ENCODE measurements at places on chromosomes 2 and 18.

DNA sequence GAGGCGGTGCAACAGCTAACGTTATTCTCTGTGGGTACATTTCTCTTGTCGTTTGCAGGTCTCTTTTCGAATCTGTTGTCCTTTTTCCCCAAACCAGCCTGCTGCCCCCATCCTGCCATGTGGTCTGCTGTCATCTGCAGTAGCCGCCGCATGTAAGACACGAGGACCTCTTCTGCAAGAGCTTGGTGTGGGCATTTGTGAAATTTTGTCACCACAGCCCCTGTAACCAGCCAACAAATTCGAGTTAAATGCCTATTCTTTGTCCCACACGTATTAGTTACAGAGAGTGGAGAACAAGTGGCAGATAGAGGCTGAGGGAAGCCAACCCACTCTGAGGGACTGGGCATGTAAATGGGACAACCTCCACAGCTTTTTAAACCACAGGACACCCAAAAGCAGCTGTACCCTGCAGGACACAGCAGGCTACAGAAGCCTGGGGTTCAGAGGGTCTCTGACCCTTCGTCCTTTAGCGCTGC lies 35.0 kb downstream of the ITGA6 start:
- DNase-seq, result no peak

GRCh38 chr2:16931441-16931840 lies 265.8 kb upstream of the CYRIA start:
- DNase-seq, result no peak

- no peak for DNase-seq
Observed at GRCh38 chr2:126990200-126990599, 91.5 kb downstream of the TEX51 start.

DNA sequence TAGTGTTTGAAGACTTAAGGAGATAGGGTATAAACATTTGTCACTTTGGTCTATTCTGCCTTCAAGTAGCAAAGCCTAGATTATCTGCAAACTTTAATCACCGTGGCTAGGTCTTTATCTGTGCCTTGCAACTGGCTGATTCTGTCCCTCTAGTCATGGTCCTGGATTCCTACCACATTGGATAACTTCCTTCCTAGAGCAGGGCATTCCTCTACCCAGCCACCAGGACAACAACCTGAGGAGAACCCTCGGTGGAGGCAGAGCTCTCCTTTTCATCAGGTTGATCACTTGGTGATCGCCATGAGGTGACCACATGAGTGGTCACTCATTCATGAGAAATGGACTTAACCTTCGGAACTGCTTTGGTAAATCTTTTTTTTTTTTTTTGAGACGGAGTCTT lies 25.3 kb upstream of the PTPRM start:
- DNase-seq, result no peak

DNA sequence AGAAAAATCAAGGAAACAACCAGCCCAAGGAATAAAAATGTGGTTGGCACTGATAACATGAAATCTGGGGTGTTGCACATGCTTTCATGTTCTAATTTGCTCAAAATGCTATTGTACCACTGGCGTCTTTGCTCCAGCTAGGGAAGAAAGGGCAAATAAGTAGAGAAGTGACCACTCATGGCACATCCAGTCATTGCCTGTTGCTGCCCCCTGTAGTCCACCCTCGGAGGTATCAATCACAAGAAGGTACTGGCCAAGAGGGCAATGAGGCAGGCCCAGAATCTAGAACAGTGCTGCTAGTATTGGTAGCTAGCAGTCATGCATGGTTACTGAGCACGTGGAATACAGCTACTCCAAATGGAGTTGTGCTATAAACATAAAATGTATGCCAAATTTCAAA lies 213.4 kb downstream of the CDCA7 start:
- DNase-seq, result peak; percentile 55

DNA sequence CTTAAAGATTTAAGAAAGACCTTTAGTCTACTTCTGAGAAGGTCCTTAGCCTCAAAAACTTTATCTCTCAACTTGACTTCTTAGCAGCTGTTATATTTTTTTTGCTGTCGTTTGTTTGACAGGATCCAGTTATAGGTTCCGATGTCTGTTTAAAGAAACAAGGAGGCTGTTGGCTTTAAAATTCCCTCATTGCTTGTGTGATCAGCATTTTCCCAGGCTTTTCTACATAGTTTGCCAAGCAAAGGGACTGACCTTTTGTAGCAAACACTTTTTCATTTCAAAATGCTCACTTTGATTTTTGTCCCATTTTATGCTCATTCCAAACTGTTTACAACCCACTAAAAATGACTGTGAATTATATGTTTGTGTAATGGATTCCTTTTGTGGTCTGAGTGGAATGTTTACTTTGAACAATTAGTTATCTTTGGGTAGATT lies 394.9 kb downstream of the ARHGAP15 start:
- peak; percentile 95 for DNase-seq

DNA sequence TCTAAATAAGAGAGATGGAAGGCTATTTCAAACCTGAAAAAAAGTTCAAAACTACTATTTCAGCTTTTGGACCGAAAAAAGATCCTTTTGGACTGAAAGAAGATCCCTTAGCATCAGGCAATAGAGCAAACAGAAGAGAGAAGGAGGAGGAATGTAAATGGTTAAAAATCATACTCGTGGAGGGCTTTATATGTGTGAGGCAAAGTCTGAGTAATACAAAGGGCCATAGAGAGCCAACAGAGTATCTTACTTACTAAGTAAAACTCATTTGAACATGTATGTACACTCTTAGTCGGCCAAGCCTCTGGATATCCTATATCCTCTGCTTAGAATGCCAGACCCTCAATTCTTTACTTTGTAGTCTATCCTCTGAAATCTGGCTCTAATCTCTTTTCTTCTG lies 55.7 kb downstream of the ITSN2 start:
- no peak for DNase-seq

DNA sequence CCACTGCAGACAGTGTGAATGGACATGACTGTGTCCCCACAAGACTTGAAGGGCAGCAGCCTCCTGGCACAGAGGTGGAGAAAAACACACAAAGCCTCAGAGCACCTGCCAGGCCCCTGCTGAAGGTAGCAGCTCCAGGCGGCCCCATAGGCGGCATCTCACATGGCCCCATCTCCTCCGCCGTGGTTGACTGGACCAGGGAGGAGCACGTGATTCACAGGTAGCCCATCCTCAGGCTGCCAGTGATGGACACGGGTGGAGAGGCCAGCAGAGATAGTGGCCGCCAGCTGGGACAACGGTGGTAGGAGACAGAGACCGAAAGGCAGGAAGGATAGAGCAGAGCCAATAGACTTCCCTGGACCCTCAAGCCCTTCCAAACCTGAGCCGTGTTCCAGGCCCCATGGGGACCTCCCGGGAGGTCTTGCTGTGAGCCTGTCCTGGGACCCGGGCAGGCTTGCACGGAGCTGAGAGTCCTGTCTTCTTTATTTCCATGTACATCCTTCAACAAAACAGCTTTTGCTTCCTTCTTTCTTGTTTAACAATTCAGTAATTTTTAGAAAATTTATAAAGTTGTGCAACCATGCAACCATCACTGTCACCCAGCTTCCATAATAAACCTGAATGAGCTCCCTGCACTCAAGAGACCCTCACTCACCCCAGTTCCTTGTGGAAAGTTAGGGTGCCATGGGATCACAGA lies 26.9 kb downstream of the GPR55 start:
- no peak for DNase-seq

GRCh38 chr2:65232636-65233035 lies 5.0 kb downstream of the ACTR2 start:
- DNase-seq, result peak; percentile 93

GRCh38 chr2:70344195-70344594 lies 42.3 kb upstream of the FAM136A start:
- peak; percentile 52 for DNase-seq

DNA sequence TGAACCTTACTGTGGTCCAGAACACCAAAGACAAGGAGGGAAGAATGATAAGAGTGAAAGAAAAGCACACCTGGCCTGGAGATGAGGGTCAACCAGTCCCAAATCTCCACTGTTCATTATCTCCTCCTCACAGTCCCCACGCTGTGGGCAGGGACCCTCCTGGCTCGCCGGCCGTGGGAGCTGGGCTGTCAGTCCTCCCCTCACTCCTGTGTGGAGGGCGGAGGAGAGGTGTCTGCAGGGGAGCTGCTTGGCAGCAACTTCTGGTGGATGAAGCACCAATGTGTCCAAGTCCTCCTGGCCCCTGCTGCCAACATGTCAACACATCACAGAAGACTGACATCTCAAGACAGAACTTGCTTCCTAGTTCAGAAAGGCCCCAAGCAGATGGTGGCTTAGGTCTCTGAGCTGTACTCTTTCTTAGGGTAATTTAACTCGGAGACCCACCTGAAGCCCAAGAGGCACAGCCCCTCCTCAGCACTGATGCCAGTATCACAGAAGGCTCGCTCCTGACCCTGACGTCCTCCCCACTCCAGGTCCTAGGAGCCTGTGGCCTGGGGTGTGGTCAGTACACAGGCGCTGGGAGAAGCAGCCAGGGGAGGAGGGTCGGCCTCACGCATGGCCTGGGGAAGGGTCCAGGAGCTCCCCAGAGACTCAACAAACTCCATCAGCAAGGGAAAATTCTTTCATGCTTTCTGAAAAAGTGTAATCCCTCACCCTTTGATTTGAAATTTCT lies 54.5 kb downstream of the PARD6G start:
- DNase-seq, result no peak

DNA sequence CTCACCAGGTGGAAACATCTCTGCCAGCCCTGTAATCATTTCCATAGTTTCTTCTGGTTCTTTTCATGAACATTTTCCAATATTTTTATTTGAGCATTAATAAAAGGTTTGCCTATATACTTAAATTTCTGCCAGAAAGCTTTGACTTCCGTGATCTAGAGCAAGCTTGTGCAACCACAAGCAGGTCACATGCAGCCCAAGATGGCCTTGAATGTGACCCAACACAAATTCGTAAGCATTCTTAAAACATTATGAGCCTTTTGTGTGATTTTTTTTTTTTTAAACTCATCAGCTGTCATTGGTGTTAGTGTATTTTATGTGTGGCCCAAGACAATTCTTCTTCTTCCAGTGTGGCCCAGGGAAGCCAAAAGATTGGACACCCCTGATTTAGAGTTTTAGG lies 51.6 kb downstream of the NEDD4L start:
- DNase-seq, result no peak

- no peak for DNase-seq
Observed at GRCh38 chr2:239884875-239885274, 140.3 kb downstream of the NDUFA10 start.

- no peak for DNase-seq
Observed at GRCh38 chr2:25615920-25616319, 57.5 kb downstream of the DTNB start.

GRCh38 chr2:126368758-126369157 lies 287.2 kb upstream of the GYPC start:
- DNase-seq, result no peak

- DNase-seq, result no peak
Observed at GRCh38 chr2:187545238-187545751, 8.9 kb downstream of the TFPI start.

DNA sequence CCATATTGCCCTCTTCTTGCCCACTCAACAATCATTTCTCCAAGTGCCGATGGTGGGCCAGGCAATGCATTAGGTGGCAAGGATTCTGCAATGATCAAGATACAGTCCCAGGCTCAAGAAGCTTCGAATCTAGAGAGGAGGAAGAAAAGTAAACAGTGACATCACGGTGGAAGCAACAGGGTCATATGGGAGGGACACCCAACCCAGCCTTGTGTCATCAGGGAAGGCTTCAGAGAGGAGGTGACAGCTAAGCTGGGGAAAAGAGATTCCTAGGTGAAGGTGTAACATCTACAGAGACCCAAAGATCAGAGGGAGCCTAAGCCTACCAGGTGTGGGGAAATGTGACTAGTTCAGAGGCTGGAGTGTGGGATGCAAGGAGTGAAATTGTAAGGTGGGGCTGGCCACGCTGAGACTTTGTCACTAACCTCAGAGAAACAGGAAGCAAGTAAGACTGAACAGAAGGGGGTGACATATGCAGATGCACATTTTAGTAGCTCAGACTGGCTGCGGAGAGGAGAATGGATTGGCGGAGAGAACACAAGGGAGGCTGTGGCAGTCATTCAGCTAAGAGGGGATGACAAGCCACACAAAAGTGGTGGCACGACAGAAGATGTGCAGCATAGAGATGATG lies 104.9 kb downstream of the ANKRD44 start:
- DNase-seq, result no peak

DNA sequence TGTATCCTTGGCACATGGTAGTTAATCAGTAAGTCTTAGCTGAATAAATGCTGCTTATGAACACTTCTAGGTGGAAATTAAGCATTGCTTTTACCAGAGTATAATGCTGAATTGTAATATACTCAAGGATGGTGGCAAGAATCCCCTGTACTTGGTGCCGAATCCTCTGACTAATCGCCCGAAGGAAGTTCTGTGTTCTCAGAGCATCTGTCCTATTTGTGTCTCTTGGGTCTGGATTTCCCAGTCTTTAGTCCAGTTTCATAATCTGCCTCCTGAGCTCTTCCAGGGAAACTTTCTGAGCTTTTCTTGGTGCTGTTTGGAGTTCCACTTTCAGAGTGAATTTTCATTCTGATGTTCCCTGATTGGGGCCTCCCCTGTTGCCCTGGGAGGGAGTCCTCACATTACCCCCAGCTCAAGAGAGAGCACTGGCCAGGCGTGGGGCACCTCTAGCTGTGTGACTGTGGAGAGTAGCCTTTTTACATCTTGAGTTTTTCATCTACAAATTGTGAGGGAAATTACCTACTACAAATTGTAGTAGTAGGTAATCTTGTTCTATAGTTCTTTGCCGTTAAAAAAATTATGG lies 144.9 kb downstream of the LTBP1 start:
- DNase-seq, result no peak

DNA sequence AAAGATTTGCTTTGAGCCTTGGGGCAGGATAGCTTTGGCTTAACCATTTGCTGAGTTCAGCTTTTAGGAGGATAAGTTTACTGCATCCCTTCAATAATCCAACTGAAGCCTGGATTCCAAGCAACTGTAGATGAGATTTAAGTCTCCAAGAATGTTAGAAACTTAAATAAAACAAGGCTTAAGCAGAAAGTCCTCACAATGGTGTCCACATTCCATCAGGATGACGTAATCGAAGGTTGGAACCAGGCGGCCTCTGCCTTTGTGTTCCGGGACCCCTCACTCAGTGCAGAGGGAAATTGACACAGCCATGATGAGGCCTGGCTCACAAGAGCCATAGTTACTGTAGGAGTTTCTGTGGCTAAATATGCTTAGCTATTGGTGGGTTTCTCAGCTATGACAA lies 260.4 kb downstream of the LPIN1 start:
- DNase-seq, result peak; percentile 35

DNA sequence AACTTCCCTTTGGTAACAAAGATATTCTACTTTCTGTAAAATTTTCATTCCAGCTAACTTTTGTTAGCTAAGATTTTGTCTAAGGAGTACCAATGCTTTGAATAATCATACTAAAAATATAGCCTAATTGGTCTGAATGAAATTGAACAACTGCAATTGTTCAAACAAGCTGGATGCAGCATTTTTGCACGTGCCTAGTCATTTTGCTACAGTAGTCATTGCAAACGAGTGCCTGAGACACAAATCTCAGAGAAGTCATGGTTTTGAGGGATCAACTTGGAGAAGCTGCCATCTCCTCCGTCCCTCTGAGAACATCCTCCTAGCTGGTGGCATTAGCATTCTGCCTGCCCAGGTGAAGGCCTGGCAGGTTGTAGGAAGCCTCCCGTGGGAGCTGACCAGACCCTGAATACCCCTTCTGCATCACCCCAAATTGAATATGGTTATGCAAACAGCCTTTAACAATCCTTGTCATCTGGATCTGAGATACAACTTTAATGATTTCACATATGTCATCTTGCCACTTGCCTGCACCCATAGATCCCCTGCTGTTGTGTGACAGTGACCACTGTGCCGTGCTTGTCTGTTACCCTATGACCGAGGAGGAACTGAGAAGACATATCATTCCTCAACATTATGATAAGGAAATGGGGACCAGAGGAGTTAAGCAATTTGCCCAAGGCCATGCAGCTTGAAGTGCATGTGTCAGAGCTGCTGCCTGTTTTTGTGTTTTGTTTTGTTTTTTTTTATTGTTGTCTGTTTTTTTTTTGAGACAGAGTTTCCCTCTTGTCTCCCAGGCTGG lies 29.1 kb upstream of the MGAT4A start:
- DNase-seq, result no peak

Data from EH (cell line).